HS-5 (cell line): ENCODE measurements at places on chromosomes 4 and X.
A peak's percentile ranks its signal among the peaks of the same experiment; 100 is the strongest.

- no peak for DNase-seq
Measured at GRCh38 chr4:7759216-7759615, 180.4 kb downstream of the AFAP1 start.

- DNase-seq = no peak
Measured at GRCh38 chr4:156558373-156559025, 413.1 kb downstream of the PDGFC start.

GRCh38 chr4:112327965-112328733 lies 31.0 kb downstream of the ALPK1 start:
- peak; percentile 16 for DNase-seq

GRCh38 chr4:103853627-103854026 lies 133.8 kb upstream of the TACR3 start:
- no peak for DNase-seq

GRCh38 chrX:107457289-107457688 lies 7.8 kb downstream of the FRMPD3 start:
- no peak for DNase-seq

DNA sequence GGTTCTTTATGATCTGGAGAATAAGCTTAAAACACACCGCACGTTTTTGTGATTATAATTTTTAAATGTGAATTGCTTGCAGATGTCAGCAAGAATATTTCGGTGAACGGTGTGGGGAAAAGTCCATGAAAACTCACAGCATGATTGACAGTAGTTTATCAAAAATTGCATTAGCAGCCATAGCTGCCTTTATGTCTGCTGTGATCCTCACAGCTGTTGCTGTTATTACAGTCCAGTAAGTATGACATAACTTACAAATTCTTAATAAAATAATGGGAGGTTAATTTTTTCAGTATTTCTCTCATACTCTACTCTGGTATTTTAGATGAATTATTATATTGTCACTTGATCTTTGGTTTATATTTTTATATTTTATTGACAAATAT lies 5.4 kb downstream of the AREG start:
- DNase-seq = no peak

DNA sequence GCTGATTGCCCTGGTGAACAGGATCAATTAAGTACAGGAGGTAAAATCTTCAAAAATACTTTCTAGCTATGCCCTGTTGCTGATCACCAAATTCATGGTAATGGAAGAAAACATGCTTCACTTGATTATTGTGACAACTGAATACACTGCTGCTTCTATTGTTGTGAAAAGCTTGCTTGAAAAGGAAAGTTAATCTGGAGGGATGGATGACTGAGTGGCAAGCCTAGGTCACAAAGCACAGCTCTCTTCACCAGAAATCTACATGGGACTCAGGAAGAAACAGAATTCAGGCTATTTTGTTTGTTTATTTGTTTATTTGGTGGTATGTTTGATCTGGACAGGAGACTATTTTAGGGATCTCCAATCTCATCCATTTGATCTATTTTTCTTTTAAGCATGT lies 182.0 kb downstream of the MGST2 start:
- DNase-seq = no peak

GRCh38 chr4:89256203-89256800 lies 51.3 kb downstream of the GPRIN3 start:
- DNase-seq = no peak

DNA sequence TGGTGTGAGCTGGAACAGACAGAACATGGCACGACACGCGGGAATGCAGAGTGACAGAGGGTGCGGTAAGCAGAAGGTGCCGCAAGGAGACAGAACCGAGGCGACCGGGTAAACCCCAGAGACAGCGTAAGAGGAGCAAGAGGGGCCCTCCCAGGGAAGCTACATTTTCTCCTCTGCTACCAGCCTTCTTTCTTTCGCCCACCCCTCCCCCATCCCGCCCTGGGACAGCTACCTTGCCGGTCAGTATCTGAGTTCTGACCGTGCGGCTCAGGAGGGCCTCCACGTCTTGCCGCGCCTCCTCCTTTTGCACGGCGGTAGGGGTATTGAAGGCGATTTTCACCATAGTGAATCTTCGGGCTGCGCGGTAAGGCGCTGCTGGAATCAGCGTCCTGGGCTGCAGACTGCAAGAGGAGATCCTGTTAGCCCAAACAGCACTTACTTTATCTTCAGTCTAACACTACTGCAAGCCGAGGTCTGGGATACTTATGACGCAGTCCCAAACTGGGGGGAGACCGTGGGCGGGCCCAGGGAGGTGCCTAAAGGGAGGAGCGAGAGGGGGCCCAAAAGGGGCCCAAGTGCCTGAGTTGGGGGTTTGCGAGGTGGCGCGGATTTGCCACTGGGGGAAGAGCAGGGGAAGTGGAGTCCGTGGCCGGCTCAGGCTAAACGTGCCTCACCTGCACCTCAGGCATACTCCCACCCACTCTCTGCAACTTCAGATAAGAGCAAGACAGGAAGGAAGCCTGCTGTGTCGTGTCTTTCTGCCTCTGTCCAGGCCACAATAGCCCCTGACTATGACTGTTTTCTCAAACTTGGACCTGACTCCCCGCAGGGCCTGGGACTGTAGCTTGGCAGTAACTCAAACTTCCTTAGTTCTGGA lies at the start of gene ITM2A:
Gene ITM2A, minus strand, starts transcription at position 462 of the 877 bp plus-strand sequence. Its CDS starts 119 bp downstream, at position 343.
- no peak for DNase-seq

DNA sequence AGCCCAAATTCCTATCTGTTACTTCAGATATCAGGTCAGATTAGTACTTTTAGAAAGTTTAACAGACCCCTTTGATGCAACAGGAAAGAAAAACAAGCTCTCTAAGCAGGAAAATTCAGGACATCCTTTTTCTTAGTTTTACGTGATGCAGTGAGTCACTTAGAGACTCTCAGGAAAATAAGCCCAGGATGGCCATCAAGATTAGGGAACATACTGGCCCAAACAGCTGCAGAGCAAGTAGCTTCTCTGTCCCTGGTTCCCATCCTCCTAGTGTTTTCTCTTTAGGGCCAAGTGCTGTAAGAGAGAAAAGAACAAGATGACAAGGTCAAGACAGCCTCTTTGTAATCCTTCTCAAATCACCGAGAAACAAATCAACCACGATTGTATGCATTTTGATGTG lies 219.1 kb downstream of the ZNF674 start:
- DNase-seq = no peak

GRCh38 chrX:114152130-114152529 lies 431.8 kb upstream of the HTR2C start:
- peak; percentile 60 for DNase-seq

- DNase-seq = no peak
Measured at GRCh38 chr4:1363513-1363912, 16.5 kb downstream of the UVSSA start.

DNA sequence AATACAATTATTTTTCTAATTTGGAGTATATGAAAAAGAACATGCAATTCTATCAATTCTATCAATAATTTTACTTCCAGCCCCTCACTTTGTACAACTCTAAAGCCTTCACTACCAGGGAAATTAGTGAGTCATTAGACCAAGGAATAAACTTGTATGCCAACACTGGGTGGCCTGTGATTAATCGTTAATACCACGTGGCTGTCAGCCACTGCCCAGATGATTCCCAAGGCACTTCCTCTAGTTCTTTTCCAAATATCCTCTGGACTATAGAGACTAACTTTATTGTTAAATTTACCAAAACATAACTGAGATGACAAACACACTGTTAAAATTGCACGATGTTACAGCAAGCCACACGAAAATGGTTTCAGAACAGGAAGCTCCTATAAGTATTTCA lies 45.7 kb downstream of the MID1 start:
- DNase-seq = no peak

- no peak for DNase-seq
Measured at GRCh38 chr4:87844452-87844851, 11.7 kb downstream of the MEPE start.

DNA sequence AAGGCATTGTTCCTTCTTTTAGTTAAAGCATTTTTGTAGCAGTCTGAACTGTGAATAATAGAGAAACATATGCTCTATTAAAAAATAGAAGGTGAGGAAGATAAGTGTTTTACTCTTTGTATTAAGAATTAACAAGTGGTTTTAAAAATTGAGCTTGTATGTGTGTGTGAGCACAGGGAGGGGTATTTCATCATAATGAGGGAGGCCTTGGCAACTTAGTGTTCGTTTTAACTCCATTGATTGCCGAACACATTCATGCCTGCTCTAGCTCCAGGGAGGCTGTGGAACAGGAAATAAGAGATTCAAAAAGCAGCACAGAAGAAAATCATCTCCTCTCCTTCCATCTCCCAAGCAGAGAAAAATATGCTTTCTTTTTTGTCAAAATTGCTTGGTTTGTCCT lies 14.8 kb downstream of the SHROOM3 start:
- no peak for DNase-seq

DNA sequence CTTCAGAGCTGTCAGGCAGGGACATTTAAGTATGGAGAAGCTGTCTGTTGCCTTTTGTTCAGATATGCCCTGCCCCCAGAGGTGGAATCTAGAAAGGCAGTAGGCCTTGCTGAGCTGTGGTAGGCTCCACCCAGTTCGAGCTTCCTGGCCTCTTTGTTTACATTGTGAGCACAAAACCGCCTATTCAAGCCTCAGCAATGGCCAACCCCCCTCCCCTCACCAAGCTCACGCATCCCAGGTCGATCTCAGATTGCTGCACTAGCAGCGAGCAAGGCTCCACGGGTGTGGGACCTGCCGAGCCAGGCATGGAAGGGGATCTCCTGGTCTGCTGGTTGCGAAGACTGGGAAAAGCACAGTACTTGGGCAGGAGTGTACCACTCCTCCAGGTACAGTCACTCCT lies 59.3 kb downstream of the ZNF674 start:
- DNase-seq = no peak

DNA sequence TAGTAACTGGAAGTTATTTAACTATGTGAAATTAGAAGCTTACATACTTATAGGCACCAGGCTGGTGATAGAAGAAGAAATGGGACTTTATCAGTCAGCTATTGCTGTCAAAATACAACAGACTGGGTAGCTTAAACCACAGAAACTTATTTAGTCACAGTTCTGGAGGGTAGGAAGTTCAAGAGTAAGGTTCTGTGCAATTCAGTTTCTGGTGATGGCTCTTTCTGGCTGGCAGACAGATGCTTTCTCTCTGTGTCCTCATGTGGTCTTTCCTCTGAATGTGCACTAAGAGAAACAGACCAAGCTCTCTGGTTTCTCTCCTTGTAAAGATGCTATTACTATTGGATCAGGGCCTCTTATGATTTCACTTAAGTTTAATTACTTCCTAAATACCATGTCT lies 92.1 kb upstream of the ANKRD50 start:
- DNase-seq = no peak

GRCh38 chr4:84837751-84838150 lies 128.7 kb downstream of the WDFY3 start:
- DNase-seq = no peak

DNA sequence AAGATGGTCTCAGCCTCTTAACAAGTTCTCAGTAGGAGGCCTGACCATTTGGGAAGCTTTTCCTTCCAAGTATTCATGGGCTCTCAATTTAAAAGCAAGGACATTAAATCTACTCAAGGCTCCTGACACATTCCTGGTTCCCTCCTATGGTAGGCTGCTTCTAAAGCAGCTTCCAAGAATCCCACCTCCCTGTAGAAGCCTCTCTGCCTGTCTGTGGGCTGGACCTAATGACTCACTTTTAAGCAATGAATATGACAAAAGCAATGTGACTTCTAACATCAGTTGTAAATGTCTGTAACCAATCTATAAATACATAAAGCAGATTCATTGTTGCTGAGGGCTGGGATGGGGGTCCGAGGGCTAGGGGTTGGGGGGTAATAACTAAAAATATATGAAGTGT lies 99.5 kb upstream of the FAM9B start:
- no peak for DNase-seq

DNA sequence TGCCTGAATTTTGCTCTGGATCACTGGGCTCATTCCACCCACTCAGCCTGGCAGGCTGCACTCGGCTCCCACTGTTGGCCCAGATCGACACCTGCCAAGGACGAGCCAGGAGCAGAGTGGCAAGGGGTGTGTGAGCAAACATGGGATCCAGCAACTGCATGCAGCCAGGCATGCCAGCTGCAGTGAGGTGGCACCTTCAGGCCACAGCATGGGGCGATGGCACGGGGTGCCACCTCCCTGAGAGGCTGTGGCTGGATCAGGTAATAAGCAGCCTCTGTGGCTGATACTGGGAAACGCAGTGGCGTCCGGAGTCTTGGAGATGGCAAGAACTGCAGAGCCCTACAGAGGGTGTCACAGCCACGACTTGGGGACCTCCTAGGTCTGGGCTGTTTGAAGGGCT lies 244.5 kb upstream of the FSTL5 start:
- no peak for DNase-seq

GRCh38 chr4:153419673-153420278 lies 46.4 kb upstream of the TMEM131L start:
- DNase-seq = no peak

DNA sequence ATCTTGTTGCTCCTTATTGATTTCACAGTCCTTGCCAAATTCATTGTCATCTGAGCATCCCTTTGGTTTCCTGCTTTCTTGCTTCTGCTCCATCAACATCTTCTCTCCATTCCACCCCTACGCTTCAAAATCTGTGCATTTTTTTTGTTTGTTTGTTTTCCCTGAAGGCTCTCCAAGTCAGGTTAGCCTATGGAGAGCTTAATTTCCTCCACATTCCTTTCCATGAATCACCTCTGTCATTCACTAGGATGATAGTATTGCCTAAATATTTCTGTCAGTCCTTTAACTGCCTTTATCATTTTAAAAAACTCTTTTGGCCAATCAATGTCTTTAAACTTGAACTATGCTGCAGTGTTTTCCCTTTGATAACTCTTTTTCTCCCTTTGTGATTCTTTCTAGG lies 67.7 kb downstream of the PPARGC1A start:
- DNase-seq = peak; percentile 35

GRCh38 chr4:24781999-24782745 lies 13.2 kb upstream of the SOD3 start:
- no peak for DNase-seq

- DNase-seq = no peak
Measured at GRCh38 chr4:105683038-105683437, 25.5 kb downstream of the INTS12 start.

- no peak for DNase-seq
Measured at GRCh38 chrX:124280294-124280902, 52.1 kb upstream of the TEX13D start.

DNA sequence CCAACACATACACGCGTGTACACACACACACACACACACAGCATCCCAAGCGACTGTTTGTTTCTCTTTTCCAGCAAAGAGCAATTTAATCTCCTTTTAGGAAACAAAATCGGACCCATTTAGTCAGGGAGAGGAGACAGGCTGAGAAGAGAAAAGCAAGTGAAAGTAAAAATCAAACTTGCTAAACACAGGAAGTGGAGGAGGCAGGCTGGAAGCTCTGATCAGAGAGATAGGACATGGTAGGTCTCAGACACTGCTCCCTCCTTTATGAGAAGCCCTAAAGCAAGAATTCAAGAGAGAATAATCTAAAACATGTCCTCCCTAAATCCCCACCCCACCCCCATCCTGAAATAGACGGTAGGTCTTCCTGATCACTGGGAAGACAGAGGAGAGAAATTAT lies 62.3 kb downstream of the GPC3 start:
- no peak for DNase-seq

- DNase-seq = no peak
Measured at GRCh38 chr4:52019936-52020657, at the start of gene LRRC66. LRRC66 (minus strand) TSS chr4:52020363; CDS start chr4:52017613, 2,750 bp downstream.
